ENCODE measurements at places on chromosomes 2 and 18.

- DNase-seq, result no peak
These were observed 30.3 kb upstream of the DARS1 start for GRCh38 chr2:136015699-136016098.

GRCh38 chr2:150485871-150486538 lies 1.5 kb downstream of the RND3 start:
- no peak for DNase-seq

DNA sequence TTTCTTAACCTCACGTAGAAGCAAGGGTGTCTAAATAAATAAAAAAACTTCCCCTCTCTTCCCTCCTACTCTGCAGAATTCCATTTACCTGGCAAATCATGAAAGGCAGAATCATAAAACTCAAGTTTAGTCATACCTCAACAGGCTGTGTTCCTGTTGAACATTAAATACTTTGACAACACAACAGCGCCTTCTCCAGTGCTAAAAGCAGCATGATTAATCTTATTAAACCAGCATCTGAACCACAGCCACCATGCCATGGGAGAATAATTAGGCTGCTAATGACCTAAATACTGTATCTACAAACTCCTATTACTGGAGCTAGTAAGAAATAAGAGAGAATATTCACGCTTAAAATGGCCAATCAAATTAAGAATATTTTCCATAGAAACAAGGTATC lies 68.1 kb downstream of the CDH2 start:
- no peak for DNase-seq

DNA sequence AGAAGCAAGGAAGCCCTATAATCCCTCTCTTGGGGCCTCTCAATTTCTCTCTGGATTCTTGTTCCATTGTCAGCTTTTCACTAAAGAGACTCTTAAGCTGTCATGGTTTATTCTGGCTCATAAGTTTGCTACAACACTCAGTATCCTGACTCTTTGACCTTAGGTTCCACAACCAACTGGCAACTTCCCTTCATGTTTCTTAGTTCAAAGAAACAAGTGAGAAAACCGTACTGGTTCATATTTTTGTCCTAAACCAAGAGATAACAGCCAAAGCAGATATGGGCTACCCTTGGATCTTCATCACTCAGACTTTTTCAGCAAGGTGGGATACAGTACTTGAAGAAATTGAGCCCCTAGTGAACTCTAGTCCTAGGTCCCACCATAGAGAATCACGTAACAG lies 109.9 kb upstream of the CRIM1 start:
- DNase-seq, result no peak

- DNase-seq, result no peak
These were observed 92.5 kb downstream of the EPB41L5 start for GRCh38 chr2:120105360-120105759.

DNA sequence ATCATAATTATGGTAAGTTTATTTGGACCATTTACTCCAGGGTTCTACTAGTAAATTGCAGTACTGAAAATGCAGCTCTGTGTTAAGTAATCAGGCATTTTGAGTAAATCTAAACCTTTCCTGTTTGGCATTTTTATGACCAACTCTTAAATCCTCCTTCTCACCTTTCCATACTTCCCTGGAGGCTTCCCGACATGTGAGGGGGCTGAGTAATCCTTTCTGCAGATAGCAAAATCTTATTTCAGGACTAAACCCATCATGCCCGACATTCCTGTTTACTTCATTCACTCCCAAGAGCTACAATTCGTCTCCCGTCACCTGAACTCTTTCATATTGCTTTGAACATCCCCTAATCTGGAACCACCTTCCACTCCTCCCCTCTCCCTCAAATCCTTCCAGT lies 296.6 kb downstream of the IKZF2 start:
- no peak for DNase-seq

GRCh38 chr2:29155578-29155977 lies 40.4 kb downstream of the CLIP4 start:
- DNase-seq, result no peak
